ENCODE measurements at places on chromosomes 5 and 9. TPM values are rescaled to one million over a fixed set of nuclear protein-coding genes. Genes with fewer than 3 reads are reported as not detected.

Gene DPH7
- total RNA-seq: 23.6 TPM

Gene ANKRD18A
- total RNA-seq: 1.9 TPM

Gene MYORG
- total RNA-seq: 14.1 TPM

Gene ZNF346
- 5.8 TPM for total RNA-seq

Gene PCDHB16
- not detected for total RNA-seq

Gene EPB41L4A
- 5.8 TPM for total RNA-seq

Gene TAF11L3
- not detected for total RNA-seq

Gene UTP15
- 41.1 TPM for total RNA-seq

Gene MEIKIN
- not detected for total RNA-seq

Gene ZNF366
- total RNA-seq: not detected

Gene CAAP1
- total RNA-seq: 29.3 TPM

Gene DOCK8
- 0.34 TPM for total RNA-seq

Gene SPINK13
- not detected for total RNA-seq

Gene FOXD4L4
- total RNA-seq: 0.34 TPM

Gene PCDHA10
- total RNA-seq: 1.6 TPM

Gene SPATA6L
- total RNA-seq: 2.7 TPM

Gene SLC4A9
- total RNA-seq: 0.07 TPM

Gene ARSI
- total RNA-seq: 37.1 TPM

Gene RNF145
- 164 TPM for total RNA-seq

Gene EQTN
- 0.14 TPM for total RNA-seq

Gene C9orf153
- 0.64 TPM for total RNA-seq

Gene DNAI1
- total RNA-seq: not detected

Gene MARCOL
- total RNA-seq: not detected

Gene TMEM215
- not detected for total RNA-seq

Gene SETX
- 118 TPM for total RNA-seq

Gene TNPO1
- 366 TPM for total RNA-seq

Gene PCDHA5
- total RNA-seq: 0.21 TPM

Gene CRB2
- total RNA-seq: not detected

Gene MOB3B
- 0.68 TPM for total RNA-seq

Gene IL9
- total RNA-seq: not detected

Gene IPO11
- total RNA-seq: 39.6 TPM

Gene HTR4
- total RNA-seq: not detected

Gene GRM6
- not detected for total RNA-seq

Gene ERBIN
- total RNA-seq: 93.3 TPM

Gene ARID3C
- 0.50 TPM for total RNA-seq

Gene FRMPD1
- 0.07 TPM for total RNA-seq

Gene TEK
- under 0.01 TPM for total RNA-seq

Gene GNA14
- total RNA-seq: not detected

Gene ADAMTS12
- total RNA-seq: under 0.01 TPM

Gene SNCAIP
- 0.07 TPM for total RNA-seq

Gene TUSC1
- 15.7 TPM for total RNA-seq

Gene ZNF782
- total RNA-seq: 4.4 TPM

Gene GTF3C4
- 15.0 TPM for total RNA-seq

Gene INSL6
- not detected for total RNA-seq

Gene PCBD2
- 7.3 TPM for total RNA-seq

Gene TGFBI
- 721 TPM for total RNA-seq

Gene PRSS3
- total RNA-seq: 3.1 TPM

Gene FAM151B
- 2.8 TPM for total RNA-seq

Gene CDKN2B-AS1
- total RNA-seq: 1.9 TPM

All from nasal cavity respiratory epithelium epithelial cell of viscerocranial mucosa (primary cell).